ENCODE measurements at places on chromosomes 11 and 22.

GRCh38 chr11:9512370-9513019 is 51.7 kb downstream of the ZNF143 start:
- no peak for DNase-seq

DNA sequence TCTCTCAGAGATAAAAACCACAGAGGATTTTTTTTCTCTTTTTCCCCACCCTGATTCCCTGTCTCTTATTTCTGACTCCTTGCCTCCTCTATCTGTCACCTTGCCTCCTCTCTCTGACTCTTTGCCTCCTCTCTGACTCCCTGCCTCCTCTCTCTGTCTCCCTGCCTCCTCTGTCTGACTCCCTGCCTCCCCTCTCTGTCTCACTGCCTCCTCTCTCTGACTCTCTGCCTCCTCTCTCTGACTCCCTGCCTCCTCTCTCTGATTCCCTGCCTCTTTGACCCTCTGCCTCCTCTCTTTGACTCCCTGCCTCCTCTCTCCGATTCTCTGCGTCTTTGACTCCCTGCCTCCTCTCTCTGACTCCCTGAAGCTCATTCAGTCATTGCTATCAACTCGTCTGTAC is 3.1 kb downstream of the RASD2 start:
- no peak for DNase-seq

GRCh38 chr11:115226556-115226955 is 277.7 kb downstream of the CADM1 start:
- DNase-seq = no peak

DNA sequence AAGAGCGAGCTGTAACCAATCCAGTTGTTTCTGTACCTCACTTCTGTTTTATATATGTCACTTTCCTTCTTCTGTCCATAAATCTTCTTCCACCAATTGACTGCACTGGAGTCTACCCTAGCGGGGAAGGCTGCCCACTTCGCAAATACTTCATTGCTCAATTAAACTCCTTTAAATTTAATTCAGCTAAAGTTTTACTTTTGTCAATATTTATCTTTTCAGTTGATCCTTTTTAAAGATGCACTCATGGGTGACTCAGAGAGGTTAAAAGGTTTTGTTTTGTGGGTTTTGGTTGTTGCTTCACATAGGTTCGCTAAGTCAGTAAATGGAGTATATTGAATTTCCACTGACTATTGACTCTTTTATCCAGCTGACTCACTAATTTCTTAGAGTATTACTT is 597.2 kb downstream of the DLG2 start:
- no peak for DNase-seq

DNA sequence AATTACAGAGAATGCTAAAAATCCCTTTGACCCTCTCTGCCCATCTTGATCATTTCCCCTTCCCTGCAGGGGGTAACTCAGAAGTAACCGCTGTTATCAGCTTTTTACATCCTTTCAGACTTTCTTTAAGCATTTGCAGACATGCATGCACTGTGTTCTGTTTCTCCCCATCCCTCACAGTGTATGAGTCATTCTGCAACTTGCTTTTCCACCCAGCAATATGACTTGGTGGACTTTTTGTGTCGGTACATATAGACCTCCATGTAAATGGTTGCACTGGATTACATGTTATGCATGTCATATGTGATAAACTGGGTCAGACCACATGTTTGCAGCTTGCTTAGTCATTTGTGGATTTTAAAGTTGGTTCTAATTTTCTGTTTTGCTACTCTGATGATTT is 87.7 kb upstream of the NECTIN1 start:
- no peak for DNase-seq

DNA sequence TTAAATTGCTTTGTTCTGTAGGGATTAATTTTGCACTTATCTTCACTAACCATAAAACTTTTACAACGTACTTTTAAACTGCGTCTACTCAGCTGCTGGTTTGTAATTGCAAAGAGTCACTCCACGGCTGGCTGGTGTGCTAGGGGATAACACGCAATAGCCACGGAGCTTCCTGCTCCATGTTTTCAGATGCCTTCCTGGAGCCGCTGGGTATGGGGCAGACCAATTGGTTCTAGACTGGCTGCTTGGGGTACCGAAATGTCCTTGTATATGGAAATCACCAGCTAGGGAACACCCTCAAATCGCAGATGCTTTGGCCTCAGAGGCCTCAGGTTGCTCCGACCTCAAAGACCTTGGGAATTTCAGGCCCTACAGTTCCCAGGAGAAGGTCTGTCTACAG is 3.8 kb upstream of the CSNK2A3 start:
- no peak for DNase-seq

GRCh38 chr11:19419021-19419750 is 178.4 kb upstream of the E2F8 start:
- no peak for DNase-seq

- no peak for DNase-seq
Measured at GRCh38 chr11:60165951-60166350, 16.9 kb downstream of the MS4A6A start.

DNA sequence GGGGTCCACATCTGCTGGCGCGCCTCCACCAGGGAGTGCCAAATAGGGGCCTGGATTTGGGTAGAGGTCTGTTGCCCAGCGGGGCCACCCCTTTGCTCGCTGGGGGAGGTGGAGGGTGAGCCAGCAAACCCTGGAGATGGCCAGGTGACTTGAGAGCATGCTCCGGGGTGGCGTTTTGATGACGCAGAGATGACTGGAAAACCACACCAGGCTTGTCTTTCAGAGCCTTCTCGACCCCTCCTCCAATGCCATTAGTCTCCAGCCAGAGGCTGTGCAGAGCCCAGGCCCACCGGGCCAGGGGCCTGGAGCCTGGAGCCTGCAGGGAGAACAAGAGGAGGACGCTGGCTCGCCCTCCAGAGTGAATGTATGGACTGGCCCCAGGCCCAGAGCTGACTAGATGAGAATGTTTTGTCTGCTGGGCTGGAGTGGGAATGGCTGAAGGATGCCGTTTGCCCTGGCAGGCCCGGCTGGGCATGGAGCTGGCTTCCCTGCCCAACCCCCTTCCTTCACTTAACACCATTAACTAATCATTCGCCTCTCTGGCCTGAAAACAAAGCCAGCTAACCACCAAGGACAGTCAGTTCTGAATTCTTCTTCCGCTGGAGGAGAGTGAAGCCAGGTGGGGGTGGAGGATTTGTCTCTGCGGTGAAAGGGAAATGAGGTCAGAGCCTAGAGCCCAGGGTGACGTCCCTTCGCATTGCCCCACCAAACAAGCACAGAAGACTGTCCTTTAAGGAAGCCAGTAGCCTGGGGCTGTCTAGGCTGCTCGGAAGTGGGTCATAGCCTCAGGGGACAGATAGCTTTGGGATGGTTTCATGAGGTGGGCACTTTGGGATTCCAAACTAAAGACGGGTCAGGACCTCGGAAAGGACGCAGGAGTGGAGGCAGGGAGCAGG is 1.6 kb upstream of the MCAM start:
- peak; percentile 7 for DNase-seq

- DNase-seq = no peak
Measured at GRCh38 chr11:125376117-125376516, 119.9 kb downstream of the FEZ1 start.

GRCh38 chr11:94823102-94823732 is 55.1 kb downstream of the AMOTL1 start:
- DNase-seq = no peak

DNA sequence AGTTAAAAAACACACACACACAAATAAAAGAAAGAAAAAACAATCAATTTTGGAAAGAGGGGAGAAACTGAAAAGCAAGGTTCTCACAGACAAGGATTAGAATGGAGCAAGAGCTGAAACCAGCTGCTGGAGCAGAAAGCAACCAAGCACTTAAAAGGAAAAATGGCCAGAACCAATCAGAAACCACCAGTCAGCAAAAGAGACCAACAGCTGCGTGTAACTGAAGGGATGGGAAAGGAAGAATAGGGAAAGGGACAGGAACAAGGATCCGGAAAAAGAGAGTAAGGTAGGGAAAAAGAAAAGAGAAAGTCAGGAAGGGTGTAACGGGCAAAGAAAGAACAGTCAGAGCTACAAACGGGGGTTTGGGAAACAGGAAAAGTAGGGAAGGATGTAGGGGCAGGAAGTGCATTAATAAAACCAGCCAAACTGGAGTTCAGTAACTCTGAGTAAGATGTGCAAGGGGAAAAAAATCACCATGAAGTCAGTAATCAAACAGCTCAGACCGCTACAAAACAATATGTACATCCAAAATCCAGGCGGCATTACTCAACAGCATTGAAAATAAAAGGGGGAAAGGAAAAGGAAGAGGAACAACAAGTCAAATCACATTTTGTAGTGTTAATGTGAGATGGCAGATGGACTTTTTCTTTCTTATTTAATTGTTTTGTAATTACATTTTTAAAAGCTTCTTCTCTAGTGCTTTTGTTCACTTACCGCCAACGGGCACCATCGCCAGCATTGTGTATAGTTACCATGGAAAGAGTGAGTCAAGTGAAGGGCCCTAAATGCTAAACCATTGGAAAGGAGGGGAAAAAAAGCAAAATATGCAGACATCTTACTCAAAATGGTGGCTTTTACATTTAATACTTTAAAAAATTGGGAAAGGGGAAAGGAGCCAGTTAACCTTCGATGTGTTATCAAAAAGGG is 49.2 kb downstream of the APOL5 start:
- no peak for DNase-seq

DNA sequence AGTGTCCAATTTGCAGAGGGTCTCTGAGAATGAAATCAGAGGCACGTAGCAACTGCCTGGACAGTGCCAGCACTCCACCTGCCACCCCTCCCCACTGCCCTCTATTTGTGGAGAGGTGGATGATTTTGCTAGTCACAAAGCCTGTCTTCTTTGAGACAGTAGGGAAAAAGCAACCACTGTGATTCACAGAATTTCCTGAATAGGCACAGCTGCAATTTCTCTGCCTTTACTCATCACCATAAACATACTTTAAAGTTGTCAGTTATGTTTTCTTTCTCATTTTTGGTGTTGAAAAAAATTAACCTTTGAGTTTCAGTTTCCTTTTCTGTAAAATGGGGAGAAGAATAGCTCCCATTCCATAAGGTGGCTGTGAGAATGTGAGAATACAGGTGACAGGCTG is 134.3 kb downstream of the TEAD1 start:
- no peak for DNase-seq

- no peak for DNase-seq
Measured at GRCh38 chr11:61004180-61004611, 32.7 kb downstream of the CD6 start.

- no peak for DNase-seq
Measured at GRCh38 chr11:130527636-130528297, 79.3 kb downstream of the ADAMTS15 start.

DNA sequence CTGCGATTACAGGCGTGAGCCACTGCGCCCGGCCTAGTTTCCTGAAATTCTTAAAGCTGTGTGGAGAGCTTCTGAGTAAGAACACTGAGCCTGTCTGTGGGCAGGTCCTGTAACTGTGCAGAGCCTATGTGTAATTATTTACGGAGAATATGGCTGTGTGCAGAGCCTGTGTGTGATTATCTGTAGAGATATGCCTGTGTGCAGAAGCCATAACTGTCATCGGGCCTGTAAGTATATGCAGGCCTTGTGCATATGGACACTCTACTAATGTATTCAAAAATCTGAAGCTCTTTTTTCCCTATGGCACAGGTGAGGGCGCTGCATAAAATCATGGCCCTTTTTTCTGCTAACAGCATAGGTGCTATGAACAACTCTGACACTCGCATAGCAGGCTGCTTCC is at the start of gene OR52B6:
OR52B6 (plus strand) TSS at position 301 of the 400 bp plus-strand sequence; CDS start at position 301, 0 bp downstream.
- DNase-seq = no peak

GRCh38 chr11:133832096-133832990 is 13.0 kb downstream of the SPATA19 start:
- DNase-seq = no peak

- no peak for DNase-seq
Measured at GRCh38 chr22:40183029-40183581, 5.4 kb downstream of the TNRC6B start.

DNA sequence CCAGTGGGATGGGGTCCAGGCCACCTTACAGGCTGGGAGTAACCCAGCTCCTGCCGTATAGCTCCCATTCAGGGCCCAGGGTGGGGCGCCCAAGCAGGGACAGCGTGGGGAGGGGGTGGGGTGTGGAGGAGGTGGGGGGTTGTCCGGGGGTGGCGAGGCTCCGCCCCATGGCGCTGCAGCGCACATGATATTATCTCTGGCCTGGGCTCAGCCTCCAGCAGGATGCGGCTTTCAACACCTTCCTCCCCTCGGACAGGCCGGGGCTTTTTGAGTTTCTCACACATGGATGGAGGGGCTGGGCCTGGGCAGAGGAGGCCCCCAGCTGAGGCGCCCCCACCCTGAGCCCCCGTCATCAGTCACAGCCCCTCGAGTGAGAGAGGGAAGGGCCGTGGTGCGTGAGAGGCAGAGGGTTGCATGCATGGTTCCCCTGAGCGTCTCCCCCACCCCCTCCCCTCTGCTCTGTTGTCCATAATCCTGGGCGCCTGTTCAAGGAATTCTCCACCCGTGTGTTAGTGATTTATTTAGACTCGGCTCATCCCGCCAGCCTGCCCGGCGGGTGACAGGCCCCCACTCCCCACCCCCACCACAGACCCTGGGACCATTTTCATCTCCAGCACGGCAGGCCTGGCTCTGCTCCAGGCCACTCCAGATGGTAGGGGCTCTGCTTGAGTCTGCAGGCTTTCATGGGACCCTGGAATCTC is 44.9 kb downstream of the WNT11 start:
- DNase-seq = no peak
